Activated naive CD4-positive, alpha-beta T cell treated with anti-CD3 and anti-CD28 coated beads, Interleukin-2, amount 10 ng/mL, durations not matched to agents 7 days and 5 days (primary cell): ENCODE measurements at places on chromosomes 16 and 17.

GRCh38 chr17:28906276-28906675 is 3.4 kb upstream of the DHRS13 start:
- H3K4me1 ChIP-seq = peaks cover 25% of the 10 kb centered on the region
- no peaks in the 10 kb centered on the region for H3K27me3 ChIP-seq
- H3K4me3 ChIP-seq = no peak overlapping the region
- H3K27ac ChIP-seq = no peak overlapping the region

DNA sequence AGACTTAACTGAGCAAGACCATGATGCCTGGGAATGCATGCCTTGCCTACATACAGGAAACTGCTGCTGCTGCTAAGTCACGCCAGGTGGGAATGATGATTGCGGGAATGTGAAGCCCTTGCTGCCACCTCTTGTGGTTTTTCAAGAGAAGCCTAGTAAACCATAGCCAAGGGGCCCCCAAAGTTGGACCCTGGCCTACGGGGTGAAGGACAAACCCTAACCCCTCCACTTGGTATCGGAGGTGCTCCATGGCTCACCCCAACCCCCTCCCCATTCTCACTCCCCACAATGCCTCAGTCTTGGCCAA is 233.9 kb downstream of the ZNF423 start:
- no peaks in the 10 kb centered on the region for H3K36me3 ChIP-seq
- no peak for DNase-seq
- H3K27ac ChIP-seq = no peak overlapping the region
- H3K4me3 ChIP-seq = no peak overlapping the region
- no peaks in the 10 kb centered on the region for H3K4me1 ChIP-seq

GRCh38 chr17:68509141-68510057 is 2.8 kb upstream of the PRKAR1A start:
- H3K4me3 ChIP-seq = peak overlapping the region; percentile 27
- H3K27ac ChIP-seq = no peak overlapping the region
- H3K4me1 ChIP-seq = peaks cover 48% of the 10 kb centered on the region
- H3K36me3 ChIP-seq = peaks cover 8% of the 10 kb centered on the region
- peak; percentile 28 for DNase-seq

DNA sequence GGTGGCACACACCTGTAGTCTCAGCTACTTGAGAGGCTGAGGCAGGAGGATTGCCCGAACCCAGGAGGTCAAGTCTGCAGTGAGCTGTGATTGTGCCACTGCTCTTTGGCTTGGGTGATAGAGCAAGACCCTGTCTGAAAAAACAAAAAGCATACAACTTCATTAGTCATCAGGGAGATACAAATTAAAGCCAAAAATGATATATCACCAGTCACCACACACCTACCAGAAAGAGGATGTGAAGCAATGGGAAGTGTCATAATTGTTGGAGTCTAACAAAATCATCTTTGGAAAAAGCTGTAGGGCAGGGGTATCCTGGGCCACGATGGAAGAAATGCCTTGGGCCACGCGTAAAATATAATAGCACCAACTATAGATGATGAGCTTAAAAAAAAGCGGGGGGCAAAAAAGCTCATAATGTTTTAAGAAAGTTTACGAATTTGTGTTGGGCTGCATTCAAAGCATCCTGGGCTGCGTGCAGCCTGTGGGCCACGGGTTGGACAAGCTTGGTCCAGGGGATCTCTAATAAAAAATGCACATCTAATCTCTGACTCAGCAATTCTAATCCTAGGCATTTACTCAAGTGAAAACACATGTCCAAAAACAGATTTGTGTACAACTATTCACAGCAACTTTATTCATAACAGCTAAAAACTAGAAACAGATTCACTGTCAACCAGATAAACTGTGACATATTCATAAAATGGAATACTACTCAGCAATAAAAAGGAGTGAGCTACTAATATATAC is 65.9 kb downstream of the HIC1 start:
- H3K4me1 ChIP-seq = peaks cover 27% of the 10 kb centered on the region
- DNase-seq = no peak
- no peak overlapping the region for H3K27ac ChIP-seq
- peaks cover 25% of the 10 kb centered on the region for H3K36me3 ChIP-seq
- H3K4me3 ChIP-seq = no peak overlapping the region
- no peaks in the 10 kb centered on the region for H3K27me3 ChIP-seq

GRCh38 chr17:1488826-1489270 is 3.6 kb downstream of the MYO1C start:
- H3K27me3 ChIP-seq = peaks cover 69% of the 10 kb centered on the region
- peaks cover 56% of the 10 kb centered on the region for H3K4me1 ChIP-seq
- H3K27ac ChIP-seq = no peak overlapping the region
- H3K36me3 ChIP-seq = peaks cover 7% of the 10 kb centered on the region

DNA sequence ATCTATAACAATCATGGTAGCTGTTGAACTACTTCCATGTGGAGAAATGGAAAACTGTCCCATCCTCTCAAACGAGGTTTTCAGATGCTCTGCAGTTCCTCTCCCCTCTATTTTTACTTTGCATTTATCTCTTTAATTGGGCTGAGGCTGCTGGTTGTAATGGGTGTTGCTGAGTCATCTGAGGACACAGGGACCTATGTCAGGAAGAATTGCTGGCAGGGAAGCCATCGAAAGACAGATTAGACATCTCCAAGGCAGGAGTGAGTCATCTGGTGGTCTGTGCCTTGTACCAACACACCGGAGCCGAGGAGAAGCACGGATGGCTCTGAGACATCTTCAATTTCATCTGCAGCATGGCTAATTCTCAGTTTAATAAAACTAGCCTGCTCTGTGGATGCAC is 394.5 kb downstream of the GRIN2A start:
- H3K4me3 ChIP-seq = no peak overlapping the region
- no peak for DNase-seq
- no peaks in the 10 kb centered on the region for H3K4me1 ChIP-seq
- H3K27ac ChIP-seq = no peak overlapping the region
- no peaks in the 10 kb centered on the region for H3K36me3 ChIP-seq

DNA sequence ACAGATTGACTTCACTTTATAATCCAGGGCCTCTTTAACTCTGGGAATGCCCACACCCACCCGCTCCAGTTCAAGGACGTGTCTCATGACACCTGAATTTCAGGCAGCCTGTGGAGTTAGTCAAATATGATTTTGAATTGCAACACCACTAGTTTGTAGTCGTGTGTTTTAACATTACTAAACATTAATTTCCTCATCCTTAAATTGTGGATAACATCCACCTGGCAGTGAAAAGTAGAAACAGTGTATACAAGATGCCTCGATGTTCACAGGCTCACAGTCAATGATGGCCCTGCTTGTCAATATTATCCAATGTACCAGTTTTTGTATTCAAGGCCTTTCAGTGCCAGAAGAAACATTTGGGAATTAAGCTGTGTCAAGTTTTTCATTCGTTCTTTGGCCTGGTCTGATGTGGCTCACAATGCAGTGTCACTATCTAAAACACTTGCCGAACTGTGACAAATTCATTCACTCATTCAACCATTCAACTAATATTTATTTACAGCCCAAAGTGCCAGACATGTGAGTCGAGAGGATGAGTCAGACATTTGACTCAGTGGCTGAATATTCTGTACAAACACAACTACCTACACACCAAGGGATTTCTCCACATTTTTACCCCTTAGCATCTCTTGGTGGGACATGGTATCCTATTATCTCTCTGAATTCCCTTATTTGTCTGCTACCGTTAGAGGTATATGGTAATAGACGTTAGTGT is 1.4 kb downstream of the MEIOB start:
- H3K36me3 ChIP-seq = peaks cover 1% of the 10 kb centered on the region
- peaks cover 30% of the 10 kb centered on the region for H3K27me3 ChIP-seq
- no peak for DNase-seq
- H3K27ac ChIP-seq = no peak overlapping the region
